ENCODE measurements at places on chromosomes 5 and 9.
A peak's percentile ranks its signal among the peaks of the same experiment; 100 is the strongest.

- DNase-seq: no peak
These were observed 164.7 kb upstream of the LHFPL2 start for GRCh38 chr5:78813286-78813685.

- DNase-seq: no peak
These were observed 93.9 kb downstream of the RFX3 start for GRCh38 chr9:3431890-3432289.

DNA sequence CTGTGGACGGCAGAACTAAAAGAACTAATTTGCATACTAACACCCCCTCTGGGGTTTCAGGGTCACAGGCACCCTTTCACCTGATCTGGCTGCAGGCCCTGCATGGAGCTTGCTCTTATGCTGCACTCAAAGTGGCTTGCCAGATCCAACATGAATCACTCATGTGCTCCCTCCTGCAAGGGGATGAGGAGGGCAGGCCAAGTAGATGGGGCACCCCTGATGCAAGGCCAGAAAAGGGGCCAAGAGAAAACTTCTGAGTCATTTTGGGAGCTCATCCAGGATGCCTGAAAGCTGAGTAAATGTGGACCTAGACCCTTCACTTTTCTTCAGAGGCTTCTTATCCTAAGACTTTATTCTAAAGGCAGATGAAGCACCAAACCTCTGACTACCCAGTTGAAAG, 558.5 kb upstream of the PTGER4 start:
- no peak for DNase-seq

DNA sequence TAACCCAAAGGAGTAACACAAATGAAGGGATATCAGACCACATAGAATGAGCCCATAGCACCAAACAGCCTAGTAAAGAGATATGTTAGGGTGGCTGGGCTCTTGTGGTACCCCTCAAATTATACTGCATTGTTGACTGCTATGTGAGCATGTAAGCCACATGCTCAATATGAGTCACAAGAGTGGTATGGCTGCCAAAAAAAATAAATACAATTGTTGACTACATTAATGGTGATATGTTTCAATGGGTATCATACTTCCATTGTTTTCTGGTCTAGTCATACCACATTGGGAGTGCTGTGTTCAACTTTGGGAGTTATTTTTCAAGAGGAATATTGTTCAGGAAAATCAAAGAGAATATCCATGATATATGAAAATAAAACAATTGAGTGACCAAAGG, 162.4 kb upstream of the PIK3R1 start:
- no peak for DNase-seq

- no peak for DNase-seq
These were observed 461.3 kb upstream of the CLINT1 start for GRCh38 chr5:158320178-158320674.

GRCh38 chr5:40682154-40683017, 2.7 kb downstream of the PTGER4 start:
- DNase-seq: peak; percentile 27

DNA sequence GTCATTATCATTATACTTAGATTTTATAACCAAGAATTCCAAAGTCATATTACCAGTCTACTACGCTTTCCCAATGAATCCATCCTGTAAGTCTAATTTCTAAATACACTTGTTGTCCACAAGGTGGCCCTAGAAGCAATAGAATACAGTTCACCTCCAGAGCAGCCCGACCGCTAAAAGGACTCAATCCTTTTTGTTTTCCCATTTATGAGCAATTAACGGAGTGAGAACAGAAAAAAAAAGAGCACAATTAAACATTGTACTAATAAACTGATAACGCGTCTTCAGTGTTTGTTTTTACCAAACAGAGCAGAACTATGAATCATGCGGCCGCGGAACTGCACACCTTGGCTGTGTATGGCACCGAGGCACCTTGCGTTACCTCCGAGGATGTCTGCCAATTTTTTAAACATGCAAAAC, 160.7 kb upstream of the DAPK1 start:
- DNase-seq: peak; percentile 2

DNA sequence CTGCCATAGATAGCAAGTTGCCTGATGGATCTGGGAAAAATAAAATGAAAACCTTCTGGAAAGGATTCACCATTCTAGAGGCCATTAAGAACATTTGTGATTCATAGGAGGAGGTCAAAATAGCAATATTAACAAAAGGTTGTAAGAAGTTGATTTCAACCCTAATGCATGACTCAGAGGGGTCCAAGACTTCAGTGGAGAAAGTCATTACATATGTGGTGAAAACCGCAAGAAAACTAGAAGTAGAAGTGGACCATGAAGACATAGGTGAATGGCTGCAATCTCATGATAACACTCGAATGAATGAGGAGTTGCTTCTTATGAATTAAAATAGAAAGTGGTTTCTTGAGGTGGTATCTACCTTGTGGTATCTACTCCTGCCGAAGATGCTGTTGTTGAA, 86.6 kb downstream of the GABRA1 start:
- no peak for DNase-seq

DNA sequence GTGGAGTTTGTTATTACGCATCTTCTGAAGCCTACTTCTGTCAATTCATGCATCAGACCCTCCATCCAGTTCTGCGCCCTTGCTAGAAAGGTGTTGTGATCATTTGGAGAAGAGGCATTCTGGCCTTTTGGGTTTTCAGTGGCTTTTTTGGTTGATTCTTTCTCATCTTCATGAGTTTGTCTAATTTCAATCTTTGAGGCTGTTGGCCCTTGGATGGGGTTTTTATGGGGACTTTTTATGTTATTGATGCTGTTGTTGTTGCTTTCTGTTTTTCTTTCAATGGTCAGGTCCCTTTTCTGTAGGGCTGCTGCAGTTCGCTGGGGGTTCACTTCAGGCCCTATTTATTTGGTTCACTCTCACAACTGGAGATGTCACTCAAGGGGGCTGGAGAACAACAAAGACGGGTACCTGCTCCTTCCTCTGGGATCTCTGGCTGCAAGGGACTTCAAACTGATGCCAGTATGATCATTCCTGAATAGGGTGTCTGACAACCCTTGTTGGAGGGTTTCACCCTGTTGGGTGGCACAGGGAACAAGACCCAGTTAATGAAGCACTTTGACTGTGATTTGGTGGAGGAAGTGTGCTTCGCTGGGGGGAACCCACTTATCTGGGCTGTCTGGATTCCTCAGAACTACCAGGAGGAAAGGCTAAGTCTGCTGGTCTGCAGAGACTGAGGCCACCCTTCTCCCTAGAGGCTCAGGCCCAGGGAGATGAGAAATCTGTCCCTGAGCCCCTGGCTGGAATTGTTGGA, 226.7 kb upstream of the PTGER4 start:
- no peak for DNase-seq

DNA sequence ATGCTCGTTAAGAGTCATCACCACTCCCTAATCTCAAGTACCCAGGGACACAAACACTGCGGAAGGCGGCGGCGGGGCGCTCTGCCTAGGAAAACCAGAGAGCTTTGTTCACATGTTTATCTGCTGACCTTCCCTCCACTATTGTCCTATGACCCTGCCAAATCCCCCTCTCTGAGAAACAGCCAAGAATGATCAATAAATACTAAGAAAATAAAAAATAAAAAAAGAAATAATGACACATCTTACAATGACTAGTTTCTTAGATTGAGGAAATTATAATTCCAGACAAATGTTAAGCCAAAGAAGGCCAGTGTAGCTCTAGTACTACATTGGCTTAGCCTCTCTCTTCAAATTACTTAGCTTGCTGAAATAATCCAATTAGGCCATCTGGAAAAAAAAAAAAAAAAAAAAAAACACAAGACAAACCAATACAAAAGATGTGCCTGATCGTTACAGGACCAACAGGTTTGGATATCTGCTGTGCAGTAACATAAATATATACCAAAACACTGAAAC, 58.0 kb downstream of the ANXA2R start:
- DNase-seq: no peak

DNA sequence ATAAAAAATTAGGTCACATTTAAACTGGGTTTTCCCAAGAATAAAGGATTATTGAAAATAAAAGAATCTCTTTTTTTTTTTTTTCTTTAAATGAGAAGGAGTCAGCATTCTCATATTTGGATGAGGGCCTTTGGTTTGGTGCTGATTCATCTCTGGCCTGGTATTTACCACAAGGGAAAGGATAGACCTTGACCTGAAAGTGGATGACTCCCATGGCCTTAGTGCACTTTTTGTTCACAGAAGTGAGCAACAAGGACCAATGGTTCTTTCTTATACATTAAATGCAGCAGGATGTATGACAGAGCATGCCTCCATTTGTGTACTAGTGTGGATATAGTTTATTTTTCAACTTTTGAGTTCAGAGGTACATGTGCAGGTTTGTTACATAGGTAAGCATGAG, 6.9 kb downstream of the YTHDC2 start:
- DNase-seq: no peak

GRCh38 chr5:175285261-175285660, 158.7 kb downstream of the DRD1 start:
- no peak for DNase-seq

DNA sequence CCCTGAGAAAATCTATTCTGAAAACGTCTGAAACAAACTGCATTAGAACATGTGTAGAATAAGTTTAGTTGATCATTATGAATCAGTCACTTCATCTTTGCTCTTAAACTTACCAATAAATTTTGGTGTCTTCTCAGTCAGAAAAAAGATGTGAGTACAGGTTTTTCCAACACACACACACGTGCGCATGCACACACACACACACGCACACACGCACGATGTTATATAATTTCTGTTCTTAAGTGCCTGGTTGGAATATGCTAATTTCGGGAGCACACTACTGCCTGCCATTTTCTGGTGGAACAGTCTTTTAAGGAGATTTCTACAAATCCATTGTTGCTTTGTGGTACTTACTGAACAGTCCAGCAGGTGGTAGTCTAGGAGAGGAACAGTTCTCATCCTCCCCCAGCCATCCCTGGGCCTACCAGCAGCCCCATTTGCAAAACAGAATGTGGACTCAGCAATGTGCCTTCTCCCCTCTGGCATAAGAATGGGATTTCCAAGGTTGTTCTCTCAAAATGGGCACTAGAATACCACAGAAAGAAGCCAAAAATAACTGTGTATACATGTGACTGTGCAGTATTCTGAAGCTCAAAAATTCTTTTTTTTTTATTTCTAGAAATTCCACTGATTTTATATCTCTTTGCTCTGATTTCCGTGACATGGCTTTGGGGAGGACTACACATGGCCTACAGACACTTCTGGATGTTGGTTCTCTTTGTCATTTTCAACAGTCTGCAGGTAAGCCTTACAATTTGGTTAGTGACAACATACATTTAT, 281.3 kb downstream of the ARRDC3 start:
- peak; percentile 64 for DNase-seq

DNA sequence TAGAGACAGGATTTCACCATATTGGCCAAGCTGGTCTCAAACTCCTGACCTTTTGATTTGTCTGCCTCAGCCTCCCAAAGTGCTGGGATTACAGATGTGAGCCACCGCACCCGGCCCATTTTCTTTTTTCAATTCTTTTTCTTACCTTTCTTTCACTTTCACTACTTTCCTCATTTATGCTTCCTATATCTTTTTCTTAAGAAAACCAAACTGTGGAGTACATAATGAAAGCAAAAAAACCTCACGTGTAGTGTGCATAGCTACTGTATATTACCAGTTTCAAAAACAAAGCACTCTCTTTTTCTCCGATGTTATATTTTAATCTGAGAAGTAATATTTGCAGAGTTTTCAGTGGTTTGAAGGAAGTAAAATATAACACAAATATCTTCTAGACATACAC, 8.0 kb upstream of the CAST start:
- no peak for DNase-seq

DNA sequence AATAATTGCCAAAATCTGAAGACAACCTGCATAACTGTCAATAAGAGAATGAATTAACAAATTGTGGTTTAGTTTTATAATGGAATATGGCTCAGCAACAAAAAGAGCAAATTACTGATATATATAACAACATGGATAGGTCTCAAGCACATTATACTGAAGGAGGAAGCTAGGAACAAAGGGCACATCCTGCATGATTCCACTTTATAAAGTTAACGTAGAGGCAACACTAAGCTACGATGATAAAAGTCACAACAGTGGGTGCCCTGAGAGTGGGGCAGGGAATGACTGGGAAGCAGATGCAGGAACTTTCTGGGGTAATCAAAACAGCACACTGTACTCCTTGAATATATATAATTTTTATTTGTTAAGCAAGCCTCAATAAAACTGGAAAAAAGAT, 165.2 kb downstream of the RMI1 start:
- DNase-seq: no peak

DNA sequence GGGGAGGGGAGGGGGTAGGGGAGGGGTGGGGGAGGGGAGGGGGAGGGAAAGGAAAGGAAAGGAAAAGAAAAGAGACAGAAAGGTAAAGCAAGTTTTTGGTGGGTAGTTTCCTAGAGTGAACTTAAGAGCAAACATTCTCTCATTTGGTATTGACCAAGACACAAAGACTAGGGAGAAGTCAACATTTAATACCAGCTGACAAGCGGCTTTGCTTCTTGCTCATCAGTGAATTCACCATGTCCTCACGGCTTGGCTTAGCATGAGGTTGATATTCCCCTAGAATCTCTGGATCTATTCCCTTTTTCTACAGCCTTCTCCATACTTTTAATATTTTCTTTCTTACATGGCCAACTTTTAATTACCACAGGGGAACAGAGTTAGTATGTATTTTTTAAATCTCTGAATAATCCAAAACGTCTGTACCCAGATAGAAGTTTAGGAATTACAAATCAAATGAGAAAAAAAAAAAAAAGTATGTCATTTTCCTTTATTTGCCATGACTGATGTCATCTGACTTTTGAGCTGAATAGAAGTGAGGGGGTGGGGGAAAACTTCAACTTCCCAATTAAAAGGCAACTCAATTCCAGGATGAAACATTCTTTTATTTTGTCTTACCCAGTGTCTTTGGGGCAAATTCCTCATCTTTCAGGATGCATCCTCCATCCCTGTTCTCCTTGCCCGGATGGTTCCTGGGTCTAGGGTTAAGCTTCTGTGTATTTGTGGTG, 40.1 kb upstream of the GLIS3 start:
- DNase-seq: no peak

DNA sequence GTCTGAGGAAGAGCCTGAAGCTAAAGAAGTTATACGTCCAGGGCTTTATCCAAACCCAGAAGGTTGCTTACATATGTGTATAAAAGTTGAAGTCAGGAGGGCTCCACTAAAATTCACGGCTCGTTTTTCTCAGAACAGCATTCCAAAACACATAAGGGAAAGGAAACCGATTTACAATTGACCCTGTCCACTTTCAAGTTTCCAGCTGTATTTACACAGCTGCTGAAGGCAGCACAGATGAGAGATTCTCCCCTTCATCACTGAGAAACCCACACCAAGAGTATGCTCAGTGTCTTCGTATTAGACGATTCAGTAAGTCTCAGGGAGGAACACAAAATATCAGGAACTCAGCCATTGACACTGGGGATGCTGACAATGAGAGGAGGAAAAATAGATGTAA, 5.9 kb upstream of the NREP start:
- no peak for DNase-seq

DNA sequence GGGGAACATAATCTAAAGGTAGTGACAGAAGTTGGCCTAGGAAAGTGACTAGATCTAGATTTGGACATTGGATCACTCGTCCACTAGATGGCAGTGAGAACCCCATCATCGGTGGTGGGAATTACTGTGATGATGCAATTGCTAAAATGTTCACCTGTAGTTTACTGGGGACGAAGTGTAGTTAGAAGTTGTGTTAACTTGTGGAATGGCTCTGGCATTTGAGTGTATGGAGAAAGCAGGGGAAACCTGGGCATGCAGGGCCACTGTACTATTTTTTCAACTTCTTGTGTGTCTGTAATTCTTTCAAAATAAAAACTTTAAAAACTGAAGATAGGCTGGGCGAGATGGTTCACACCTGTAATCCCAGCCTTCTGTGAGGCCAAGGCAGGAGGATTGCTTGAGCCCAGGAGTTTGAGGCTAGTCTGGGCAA, 75.5 kb downstream of the PHAX start:
- peak; percentile 44 for DNase-seq

GRCh38 chr5:163915481-163915961, 410.1 kb downstream of the MAT2B start:
- DNase-seq: peak; percentile 72

Data from HL-60 (cell line).